ENCODE measurements at places on chromosomes 16 and 17. TPM values are rescaled to one million over a fixed set of nuclear protein-coding genes. Genes with fewer than 3 reads are reported as not detected.
A peak's percentile ranks its signal among the peaks of the same experiment; 100 is the strongest.

The FNDC8 gene
- not detected for total RNA-seq

The TNFRSF17 gene
- total RNA-seq = not detected

The LMF1 gene
- 31.1 TPM for total RNA-seq

The GLOD4 gene
- total RNA-seq = 145 TPM

The LRRC37A3 gene
- 11.4 TPM for total RNA-seq

The SOST gene
- total RNA-seq = 4.2 TPM

The MYO15A gene
- under 0.01 TPM for total RNA-seq

The ITGAX gene
- 1.8 TPM for total RNA-seq

DNA sequence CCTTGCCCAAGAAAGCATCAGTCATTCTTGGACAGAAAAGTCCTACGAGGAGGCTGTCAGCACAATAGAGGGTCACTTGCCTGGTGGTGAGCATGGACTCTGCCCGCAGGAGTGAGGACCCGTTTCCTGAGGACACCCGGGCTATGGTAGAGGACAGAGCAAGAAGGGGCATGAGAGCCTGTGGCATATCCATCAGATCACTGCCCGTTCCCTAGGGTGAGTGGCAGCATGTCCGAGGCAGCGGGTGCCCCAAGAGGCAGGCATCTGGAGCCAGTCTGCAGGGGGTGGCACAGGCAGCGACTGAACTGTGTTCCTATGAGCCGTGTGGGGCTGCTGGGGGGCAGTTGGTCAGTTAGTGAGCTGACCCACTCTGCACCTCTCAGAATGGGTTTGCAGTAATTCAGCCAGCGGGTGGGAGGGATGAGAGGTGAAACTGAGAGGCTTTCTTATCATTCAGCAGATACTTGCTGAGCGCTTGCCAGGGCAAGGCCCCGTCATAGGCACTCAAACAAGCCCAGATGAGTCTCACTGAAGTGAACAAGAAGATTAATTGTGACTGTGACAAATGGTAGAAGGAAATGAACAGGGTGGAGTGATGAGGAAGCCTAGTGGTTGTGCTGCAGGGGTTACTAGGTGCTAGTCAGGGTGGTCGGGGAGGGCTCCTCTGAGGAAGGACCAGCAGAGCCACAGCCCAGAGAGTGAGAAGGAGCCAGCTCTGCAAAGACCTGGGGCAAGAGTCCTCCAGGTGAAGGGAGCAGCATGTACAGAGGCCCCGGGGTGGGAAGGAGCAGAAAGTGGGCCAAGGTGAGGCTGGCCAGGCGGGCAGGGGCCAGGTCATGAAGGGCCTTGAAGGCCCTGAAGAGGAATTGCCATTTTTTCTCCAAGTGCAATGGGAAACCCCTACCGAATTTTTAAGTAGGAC lies 87.9 kb downstream of the CLEC16A start:
- DNase-seq = no peak

- DNase-seq = peak; percentile 73
Measured at GRCh38 chr16:84643180-84643583, 5.1 kb upstream of the KLHL36 start.

- DNase-seq = no peak
Measured at GRCh38 chr16:9176547-9177418, 85.3 kb downstream of the HAPSTR1 start.

DNA sequence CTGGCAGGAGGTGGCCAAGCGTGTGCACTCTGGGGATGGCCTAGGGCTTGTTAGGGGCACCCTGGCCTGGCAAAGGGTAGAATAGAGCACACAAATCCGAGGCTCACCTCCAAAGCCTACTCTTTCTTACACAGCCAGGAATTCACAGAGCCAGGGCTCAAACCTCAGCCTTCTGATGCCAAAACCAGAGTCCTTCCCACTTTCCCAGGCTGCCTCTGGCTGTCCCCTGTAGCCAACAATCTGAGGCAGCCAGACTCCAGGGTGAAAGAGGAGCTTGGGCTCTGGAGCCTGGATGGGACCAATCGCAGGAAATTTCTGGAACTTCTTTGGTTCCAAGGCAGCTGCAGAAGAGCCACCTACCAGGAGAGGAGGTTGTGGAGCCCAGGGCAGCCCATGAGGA lies 127.9 kb downstream of the COPRS start:
- DNase-seq = no peak

- no peak for DNase-seq
Measured at GRCh38 chr16:27289669-27290068, 21.1 kb upstream of the NSMCE1 start.

DNA sequence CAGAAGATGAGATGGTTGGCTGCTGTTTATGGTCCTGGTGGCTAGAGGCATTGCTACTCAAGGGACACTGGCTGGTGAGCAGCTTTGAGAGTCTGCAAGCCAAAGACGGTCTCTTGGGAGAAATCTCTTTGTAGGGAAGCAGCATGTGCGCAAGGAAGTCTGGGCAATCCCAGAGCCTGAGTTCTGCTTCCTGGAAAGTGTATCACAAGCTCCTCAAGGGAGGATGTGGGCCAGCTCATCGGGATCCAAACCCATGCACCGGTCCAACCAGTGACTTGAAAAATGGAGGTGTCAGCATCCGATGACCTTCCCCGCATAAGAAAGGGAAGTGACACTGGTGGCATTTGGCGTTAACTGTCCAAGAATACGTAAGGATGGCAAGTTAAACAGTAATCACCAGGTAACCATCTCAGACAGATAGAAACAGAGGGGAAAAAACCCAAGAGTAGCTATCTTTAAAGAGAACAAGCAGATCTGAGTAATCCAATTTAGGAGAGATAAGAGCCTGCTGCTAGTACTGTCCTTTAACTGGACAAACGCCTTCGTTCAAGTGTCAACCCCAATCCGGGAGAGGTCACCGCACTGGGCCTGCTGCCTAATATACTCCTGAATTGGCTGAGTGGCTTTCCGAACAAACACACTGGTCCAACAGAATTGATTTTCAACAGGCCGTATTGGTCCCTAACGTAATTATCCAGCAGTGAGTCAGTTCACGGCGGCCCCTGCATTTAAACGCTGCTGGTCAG lies 303.0 kb upstream of the ZFHX3 start:
- DNase-seq = no peak

GRCh38 chr17:2183346-2183745 lies 120.2 kb downstream of the SMG6 start:
- no peak for DNase-seq

GRCh38 chr17:69492410-69493071 lies 78.0 kb downstream of the MAP2K6 start:
- peak; percentile 80 for DNase-seq

GRCh38 chr17:9729034-9729650 lies 62.2 kb downstream of the DHRS7C start:
- DNase-seq = peak; percentile 40

DNA sequence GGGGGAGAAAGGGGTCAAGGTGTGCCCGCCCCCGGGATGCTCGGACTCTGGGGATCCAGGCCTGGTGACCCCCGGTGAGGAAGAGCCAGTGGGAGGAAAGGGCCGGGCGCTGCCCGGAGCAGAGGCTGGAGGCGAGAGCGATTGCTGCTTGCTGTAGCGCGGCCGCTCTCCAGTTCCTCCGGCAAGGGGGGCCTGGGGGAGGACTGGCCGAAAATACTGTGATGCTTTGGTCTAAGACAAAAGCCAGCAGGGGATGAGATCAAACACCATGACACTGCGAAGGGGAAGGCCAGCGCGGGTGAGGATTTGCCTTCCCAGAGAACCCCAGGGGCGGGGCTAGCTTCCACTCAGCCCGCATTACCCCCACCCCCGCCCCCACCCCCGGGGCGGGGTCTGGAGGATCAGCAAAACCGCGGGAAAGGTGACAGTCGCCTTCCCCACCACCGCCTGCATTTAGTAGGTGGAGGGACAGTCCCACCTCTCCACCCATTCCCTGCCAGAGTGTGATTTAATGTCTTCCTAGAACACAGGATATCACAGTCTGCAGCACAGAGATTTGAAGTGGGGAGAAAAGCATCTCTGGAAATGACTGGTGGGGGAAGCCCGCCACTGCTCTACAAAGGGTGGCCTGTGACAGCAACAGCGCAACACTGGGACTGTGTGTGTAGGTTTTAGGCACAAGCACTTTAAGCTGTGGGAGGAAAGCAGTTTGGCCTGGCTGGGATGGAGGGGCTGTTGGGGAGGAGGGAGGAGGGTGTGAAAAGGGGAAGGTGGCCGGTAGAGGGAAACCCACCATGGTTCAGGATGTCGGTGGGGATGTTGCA lies 25.7 kb downstream of the MRC2 start:
- DNase-seq = peak; percentile 61

DNA sequence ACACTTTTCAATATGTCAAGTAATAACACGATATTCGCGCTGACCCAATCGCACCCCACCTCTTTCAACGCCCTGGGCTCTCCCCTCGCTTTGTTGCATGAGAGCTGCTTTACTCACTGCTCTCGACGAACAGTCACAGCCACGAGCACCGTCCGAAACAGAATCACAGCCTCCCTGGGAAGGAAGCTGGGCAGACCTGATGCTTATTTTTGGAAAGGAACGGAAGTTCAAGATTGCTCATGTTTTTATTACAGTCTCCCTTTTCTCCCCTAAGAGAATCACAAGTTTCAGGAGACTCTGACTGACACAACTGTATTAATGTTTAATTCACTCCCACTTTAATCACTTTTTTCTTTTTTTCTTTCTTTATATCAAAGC lies 67.8 kb downstream of the ANKRD11 start:
- DNase-seq = no peak

DNA sequence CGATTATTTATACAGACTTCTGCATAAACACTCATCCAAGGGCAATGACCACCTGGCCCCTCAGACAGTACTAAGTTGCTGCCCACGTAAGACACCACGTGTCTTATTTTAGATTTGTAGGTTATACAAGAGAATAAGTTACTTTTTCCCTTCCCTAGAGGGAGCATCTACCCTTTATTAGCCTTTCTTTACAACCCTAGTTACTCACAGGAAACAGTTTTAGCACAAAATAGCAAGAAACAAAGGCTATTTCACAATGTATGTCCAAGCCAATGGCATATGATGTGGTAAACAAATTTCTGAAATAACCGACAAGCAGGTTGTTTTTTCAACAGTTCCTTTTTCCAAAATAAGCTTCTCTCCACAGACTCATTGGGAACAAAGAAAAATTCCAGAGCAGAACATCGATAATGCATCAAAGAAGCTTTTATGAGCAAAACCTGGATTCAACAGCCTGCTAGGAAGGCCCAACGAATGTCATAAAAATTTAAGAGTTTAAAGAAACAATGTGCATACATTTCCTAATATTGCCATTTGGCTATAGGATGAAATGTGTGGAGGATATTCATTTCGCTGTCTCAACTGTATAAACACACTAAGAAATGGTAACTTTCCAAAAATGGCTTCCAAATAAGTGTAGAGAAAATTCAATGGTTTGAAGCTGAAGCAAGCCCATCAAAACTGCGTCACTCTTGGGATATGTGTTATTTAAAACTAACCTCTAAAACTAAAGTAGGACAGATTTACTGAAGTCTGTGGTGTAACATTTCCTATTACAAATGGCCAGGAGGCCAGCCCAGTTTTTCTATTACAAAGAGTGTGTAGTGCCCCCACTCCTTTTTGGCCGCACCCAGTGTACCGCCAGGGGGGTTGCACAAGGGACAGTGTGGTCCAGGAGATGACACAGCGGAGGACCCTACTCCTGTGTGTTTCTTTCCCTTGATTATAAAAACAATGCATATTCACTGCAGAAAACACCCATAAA lies 50.4 kb upstream of the ERN1 start:
- no peak for DNase-seq

DNA sequence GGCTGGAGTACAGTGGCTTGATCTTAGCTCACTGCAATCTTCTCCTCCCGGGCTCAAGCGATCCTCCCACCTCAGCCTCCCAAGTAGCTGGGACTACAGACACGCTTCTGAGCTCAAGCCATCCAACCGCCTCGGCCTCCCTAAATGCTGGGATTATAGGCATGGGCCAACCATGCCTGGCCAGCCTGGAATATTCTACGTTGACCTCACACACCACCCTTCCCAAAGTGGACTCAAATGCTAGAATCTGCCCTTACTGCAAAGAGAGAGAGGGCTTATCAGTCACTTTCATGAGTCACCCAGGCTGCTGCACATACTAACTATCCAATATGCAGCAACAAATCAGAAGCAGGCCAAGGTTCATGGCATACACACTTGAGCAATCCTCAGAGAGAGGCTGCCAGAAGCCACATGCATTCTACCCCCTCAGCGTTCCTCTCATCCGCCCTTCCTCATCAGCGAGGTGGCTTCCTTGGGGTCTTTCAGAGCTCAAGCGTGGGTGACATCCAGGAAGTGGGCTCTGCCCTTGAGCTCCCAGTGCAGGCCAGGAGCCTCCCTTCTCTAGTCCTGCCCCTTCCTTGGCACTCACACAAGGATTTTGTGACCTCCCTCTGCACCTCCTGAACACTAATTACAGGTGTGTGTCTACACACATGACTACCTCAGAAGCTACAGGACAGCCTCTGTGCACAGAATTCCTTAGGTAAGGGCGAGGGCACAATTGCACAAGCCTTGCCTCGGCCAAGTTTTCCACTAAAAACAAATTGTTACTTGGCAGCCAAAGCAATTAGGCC lies 24.8 kb upstream of the SIAH1 start:
- DNase-seq = peak; percentile 86

DNA sequence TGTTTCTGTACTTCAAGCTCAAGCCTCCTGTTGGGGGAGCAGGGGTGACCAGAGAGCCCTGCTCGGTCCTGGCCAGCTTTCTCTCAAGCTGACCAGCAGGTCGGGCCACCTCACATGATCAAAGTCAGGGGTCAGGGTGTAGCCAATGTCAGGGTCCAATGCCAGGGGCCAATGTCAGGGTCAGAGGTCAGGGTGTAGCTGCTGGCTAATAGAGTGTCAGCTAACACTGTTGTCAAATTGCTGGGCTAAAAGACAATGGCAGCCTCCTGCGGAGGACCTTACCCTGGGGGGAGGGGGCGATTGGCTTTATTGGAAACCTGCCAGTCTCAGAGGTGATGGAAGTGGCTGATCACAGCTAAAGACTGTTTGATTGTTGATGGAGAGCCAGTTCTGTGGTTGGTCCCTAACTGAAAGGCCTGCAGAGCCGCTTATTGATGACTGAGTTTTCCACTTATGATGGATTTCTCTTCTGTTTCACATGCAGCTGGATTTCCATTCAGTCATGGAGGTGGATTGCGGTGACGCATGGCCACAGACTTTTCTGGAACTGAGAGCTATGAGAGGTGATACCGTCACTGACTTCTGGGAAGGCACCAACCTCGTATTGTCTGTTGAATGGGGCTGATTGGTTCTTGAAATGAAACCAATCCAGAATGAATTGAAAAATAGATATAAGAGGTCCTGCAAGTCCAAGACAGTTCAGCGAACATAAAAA lies 97.4 kb upstream of the ZFHX3 start:
- DNase-seq = no peak

All from H4 (cell line).